ENCODE measurements at places on chromosomes 5 and 9. TPM values are rescaled to one million over a fixed set of nuclear protein-coding genes. Genes with fewer than 3 reads are reported as not detected.

DNA sequence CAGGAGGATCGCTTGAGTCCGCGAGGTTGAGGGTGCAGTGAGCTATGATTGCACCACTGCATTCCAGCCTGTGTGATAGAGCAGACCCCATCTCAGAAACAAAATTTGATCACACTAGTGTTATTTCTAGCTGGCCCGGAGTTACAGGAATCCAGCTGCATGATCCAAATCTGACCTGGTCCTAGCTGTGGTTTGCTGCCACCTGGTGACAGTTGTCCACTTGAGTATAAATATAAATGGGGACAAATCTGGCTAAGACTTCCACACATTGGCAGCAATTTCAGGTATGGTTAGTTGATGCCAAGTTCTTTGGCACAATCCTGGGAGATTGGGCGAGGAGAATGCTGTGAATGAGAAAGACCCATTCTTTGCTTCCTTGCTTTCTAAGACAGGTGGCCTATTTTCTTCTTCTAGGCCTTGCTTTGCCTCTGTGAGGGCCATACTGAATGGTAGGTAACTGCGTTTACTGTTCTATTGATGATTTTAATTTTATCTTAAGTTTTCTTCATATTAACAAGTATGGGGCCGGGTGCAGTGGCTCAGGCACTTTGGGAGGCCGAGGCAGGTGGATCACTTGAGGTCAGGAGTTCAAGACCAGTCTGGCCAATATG is 35.4 kb downstream of the UBE2R2 start:
- DNase-seq, result peak; percentile 52

GRCh38 chr5:138282920-138283742 is 8.7 kb upstream of the GFRA3 start:
- peak; percentile 31 for DNase-seq

GRCh38 chr9:124007565-124008302 is 3.8 kb upstream of the LHX2 start:
- no peak for DNase-seq

DNA sequence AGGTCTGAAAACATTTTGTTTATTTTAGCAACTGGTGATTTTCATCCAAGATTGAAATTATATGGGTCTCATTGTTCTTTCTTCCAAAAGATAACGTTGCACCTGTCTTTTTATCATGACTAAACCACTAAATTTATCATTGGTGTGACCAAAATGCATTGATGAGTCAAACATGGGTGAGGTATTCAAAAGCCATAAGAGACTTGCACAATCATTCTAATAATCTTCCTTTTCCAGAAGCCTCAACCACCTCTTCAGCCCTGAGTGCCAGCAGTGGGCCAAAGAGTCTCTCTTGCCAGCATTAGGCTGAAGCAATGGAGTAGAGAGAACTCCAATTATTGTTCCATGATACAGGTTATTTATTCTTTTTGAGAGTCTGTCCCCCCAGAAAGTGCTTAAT is 198.9 kb downstream of the LURAP1L start:
- no peak for DNase-seq

SREK1IP1 gene
- total RNA-seq, result 19.4 TPM

FAM219A gene
- total RNA-seq, result 7.5 TPM
